ENCODE measurements at places on chromosomes 16 and 17.

DNA sequence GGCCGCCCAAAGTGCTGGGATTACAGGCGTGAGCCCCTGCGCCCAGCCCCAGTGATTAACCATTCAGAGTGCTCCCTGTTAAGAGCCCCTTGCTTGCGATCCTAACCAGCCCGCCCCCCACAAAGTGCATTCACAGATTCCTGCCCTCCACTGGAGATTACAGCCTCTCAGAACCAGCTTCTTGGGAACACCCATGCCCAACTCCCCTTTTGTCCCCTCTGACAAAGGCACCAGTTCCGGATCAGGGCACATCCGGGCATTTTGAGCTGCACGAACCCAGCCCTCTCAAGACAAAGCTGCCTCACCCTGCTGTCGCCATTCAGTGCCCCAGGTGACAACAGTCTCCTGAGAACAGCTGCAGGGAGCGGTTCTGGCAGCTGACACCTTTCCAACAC lies 848 bp upstream of the KRT19 start:
- DNase-seq = no peak

- no peak for DNase-seq
Measured at GRCh38 chr17:81574643-81574956, 22.4 kb upstream of the FAAP100 start.

- DNase-seq = no peak
Measured at GRCh38 chr17:17063546-17064122, 21.4 kb downstream of the MPRIP start.

- no peak for DNase-seq
Measured at GRCh38 chr17:78675316-78675616, 98.1 kb upstream of the DNAH17 start.

- no peak for DNase-seq
Measured at GRCh38 chr17:5209396-5209795, 17.7 kb upstream of the ZNF594 start.

DNA sequence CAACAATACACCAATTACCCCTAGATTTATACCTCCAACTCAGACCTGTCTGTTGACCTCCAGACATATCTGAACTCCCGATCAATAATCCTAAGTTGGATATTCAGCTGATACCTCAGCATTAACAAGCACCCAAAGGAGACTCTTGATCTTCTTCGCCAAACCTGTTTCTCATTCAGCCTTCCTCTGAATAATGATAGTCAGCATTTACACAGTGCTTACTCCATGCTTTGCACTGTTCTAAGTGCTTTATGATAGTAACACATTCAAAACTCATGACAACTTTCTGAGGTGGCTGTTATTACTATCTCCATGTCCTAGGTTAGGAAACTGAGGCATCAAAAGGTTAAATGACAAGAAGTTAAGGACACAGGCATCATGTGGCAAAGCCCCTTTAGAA lies 104.2 kb upstream of the SIAH1 start:
- DNase-seq = no peak

GRCh38 chr17:45951941-45952340 lies 47.1 kb upstream of the STH start:
- no peak for DNase-seq

GRCh38 chr17:38741461-38741860 lies 6.7 kb downstream of the PCGF2 start:
- no peak for DNase-seq

- DNase-seq = no peak
Measured at GRCh38 chr16:55046916-55047315, 116.3 kb downstream of the IRX5 start.

DNA sequence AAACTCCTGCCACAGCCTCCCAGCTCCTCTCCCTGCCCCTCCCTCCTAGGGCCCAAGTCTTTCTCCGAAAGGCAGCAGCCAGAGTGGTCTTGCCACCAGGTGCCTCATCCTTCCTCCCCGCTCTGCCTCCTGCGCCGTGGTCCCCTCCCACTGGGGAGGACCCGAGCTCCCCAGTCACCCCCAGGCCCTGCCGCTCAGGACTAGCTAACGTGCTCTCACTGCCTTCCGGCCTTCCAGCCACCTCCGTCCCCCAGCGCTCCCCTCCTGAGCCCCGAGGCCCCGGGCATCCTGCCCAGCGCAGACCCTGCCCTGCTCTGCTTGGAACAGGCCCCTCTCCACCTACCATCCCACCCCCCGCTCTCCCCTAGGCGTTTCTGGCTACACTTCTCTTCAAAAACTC lies 19.4 kb upstream of the COL1A1 start:
- DNase-seq = no peak

GRCh38 chr17:32342603-32343325 lies 791 bp upstream of the C17orf75 start:
- no peak for DNase-seq

DNA sequence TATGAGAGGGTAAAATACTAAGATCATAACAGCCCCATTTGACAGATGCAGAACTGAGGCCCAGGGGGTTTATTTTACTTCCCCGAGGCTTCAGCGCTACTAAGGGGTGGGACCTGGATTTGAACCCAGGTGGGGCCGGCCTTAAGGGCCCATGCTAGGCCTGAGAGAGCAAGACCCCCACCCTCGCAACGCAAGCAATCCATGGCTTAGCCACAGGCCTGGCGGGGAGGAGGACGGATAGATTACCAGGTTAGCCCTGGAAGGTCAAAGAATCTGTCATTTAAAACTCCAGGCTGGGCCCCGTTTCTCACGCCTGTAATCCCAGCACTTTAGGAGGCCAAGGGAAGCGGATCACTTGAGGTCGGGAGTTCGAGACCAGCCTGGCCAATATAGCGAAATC lies 1.9 kb upstream of the CDH3 start:
- no peak for DNase-seq

DNA sequence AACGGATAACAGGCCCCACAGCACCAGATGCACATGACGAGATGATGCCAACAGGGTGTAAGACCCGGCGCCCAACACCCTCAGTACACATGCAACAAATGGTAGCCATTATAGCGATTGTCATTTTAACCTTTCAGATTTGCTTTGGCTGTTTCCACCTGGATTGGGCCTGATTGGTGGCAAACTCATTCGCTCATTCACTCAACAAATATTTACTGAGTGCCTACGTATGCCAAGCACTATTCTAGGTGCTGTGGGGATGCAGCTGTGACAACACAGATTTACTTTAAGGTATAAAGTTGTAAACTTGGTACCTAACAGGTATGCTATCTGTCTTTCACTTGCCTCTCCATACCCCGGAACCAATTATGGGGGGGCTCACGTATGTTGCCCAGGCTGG lies 66.8 kb downstream of the SRCIN1 start:
- DNase-seq = no peak

DNA sequence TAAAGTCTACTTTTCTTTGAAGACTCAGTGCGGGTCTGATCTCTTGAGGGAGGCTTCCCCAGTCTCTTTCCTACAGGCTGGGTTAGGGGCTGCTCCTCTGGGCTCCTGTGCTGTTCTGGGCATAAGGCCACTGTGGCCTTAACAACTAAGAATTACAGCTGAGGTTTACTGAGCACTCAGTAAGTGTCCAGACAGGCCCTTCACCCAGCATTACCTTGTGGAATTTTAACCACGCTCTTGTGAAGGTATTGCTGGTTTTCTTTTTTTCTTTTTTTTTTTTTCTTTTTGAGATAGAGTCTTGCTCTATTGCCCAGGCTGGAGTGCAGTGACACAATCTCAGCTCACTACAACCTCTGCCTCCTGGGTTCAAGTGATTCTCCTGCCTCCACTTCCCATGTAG lies 3.6 kb upstream of the CA4 start:
- DNase-seq = no peak

DNA sequence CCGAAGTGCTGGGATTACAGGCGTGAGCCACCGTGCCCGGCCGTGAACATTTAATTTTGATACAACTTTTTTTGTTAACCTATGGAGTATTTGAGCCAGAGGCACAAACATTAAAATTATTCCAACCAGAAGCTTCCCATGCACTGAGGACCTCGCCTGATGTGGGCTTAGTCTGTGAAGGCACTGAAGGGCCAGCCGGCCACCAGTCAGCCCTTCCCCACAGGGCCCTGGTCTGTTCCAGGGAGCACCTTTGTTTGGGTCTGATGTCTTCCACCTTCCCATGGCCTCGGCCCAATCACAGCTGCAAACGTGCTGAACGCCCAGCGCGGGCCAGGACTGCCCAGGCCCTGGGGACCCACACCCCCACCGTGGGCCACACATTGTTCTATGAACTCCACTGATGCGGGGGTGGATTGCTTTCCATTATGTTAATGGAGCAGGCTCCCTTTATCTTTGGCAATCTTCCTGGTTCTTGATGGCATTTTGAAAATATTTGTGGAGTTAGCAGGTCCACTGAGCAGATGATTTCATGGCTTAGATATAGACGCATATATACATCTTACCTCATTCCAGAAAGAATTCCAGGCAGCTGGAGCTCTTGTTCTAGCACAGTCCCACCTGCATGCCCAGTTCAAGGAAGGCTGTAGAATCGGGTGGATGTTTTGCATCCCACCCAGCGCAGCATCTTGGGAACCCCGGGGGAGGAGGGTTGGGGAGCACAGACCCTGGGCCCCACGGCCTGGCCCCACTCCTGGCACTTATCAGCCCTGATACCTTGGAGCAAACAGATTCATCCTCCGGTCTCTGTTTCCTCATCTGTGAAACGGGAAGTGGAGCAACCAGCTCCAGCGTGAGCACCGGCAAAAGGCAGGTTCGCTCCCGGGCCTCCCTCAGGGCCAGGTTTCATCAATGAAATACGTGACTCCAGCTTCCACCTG lies 14.5 kb downstream of the SPIRE2 start:
- DNase-seq = peak; percentile 57

- no peak for DNase-seq
Measured at GRCh38 chr16:21276090-21276489, 2.0 kb downstream of the CRYM start.
